ENCODE measurements at places on chromosomes 5 and 9.

GRCh38 chr5:111121926-111122325 is 29.8 kb downstream of the WDR36 start:
- no peak for DNase-seq

DNA sequence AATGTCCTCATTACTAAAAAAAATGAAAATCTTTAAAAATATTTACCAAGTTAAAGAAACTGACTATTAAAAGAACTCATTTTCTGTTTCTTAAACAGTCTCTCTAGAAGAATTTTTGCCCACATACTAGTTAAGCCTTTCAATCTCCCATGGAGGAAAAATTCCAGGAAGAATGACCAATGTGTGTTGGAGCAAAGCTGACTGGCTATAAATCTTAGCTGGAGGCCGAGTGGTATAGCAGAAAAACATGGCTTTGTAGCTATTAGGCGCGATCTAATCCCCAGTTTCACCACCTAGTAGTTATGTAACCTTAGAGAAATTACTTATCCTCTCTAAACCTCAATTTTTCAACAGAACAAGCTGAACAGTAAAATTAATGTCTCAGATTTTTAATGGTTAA is 135.5 kb upstream of the PRLR start:
- no peak for DNase-seq

DNA sequence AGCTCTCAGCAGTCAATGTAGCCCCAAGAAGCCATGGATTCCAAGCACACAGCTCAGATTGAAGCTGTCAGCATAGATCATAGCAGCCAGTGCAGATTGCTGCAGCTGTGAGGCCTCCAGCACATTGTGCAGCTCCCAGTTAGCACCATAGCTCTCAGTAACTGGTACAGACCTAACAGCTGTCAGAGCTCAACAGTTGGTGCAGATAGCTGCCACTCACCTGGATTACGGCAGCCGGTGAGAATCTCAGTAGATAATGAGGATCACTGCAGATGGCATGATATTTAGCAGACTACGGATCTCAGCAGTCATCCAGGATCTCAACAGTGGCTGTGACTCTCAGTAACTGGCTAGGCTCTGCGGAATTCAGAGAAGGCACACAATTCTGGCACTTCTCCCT is 500.4 kb downstream of the TUSC1 start:
- no peak for DNase-seq

GRCh38 chr9:85895685-85896084 is 45.3 kb upstream of the NAA35 start:
- DNase-seq, result no peak

GRCh38 chr5:173035904-173036707 is 20.0 kb upstream of the CREBRF start:
- no peak for DNase-seq

- no peak for DNase-seq
These were observed 89.9 kb upstream of the GNAQ start for GRCh38 chr9:78121488-78121887.

DNA sequence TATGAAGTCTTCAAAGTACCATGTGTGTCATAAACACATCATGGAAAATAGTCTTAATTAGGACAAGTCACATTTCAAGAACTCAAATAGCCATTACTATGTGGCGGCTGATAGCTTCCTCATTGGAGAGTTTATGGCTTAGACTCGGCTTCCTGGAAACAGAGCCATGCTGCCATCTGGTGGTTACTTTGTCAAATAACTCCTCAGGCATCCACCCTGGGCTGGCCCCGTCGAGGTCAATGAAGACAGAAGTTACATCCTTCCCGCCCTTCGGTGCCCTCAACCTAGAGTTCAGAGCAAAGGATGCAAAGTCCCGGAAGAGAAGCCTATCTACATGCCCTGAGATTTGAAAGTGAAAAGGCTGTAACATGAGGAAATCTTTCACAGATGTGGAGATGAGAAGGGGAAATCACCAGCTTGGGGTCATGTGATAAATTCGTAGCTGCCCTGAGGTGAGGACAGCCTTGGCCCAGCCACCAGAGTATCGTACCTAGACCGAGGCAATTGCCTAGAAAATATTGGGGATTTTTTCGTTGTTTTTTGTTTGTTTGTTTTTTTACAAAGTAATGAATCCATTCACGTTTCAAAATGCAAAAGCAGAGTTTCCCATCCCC is 45.5 kb upstream of the ZNF169 start:
- peak; percentile 54 for DNase-seq

DNA sequence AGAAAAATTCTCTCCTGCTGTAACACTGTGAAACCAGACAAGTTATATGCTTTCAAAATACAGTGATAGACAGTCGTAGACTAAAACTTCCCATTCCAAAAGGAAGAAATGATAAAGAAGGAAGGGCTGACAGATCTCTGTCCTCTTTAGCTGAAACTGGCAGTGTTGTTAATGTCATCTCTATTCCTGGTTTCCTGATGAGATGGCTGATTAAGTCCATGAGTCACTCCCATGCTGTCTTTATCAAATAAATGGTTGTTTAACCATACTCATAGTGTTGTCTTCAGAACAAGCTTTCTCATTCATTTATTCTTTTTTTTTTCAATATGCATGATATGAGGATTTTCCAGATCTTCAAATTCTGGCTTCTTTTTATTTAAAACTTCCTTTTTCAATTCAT is 952.2 kb upstream of the WWC1 start:
- DNase-seq, result no peak

- no peak for DNase-seq
These were observed 188.2 kb downstream of the TRIO start for GRCh38 chr5:14331386-14331781.

DNA sequence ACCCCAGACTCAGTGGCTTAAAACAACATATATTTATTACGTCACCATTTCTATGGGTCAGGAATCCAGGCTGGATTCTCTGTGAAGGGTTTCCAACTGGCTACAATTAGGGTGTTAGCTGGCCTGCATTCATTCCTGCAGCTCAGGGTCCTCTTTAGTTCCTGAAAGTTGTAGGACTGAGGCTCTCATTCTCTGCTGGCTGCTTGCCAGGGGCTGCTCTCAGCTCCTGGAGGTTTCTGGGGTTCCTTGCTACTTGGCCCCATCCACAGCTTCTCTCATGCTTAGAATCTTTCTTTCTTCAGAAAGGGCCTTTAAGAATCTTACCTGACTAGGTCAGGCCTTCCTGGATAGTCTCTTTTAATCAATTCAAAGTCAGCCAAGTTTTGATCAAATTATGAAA is 424.6 kb downstream of the GADD45G start:
- no peak for DNase-seq

DNA sequence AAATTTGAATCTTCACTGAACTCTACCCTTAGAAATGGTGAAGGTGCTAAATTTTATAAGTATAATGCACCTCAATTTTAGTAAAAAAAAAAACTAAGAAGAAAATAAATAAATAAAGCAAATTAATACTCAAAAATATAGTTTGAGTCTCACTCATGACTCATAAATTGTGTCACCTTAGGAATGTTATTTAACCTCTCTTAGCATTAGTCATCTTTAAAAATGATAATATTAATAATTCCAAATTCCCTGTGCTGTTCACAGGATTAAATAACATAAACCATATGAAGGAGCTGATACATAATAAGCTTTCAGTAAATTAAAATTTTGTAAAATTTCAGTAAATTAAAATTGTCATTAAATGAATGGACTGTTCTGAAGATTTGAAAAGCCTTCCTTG is 339.8 kb upstream of the RGMB start:
- no peak for DNase-seq

DNA sequence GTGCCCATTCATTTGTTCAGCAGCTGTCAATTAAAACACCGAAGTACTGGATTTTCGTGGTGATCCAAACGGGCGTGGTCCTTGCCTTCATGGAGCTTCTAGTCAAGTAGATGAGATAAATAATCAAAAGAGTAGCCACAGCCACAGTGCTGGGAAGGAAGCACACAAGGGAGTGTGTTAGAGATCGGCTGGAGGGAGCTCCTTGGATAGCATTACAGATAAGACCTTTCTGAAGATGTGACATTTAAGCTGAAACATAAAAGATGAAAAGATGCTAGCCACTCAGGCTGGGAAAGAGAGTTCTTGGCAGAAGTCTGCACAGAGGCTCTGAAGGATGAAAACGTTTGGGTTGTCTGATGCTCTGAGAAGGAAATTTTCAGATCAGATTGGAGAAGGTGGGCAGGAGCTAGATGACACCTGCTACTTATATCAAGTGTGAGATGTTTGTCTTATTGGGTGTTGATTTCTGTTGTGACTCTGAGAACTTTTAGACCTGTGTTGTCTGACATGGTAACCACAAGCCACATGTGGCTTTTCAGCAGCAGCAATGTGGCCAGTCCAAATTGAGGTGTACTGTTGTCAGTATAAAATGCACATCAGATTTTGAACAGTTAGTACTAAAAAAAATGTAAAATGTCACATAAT is 123.9 kb downstream of the TLE4 start:
- no peak for DNase-seq

- no peak for DNase-seq
These were observed 865.4 kb upstream of the ACO1 start for GRCh38 chr9:31519011-31519410.

DNA sequence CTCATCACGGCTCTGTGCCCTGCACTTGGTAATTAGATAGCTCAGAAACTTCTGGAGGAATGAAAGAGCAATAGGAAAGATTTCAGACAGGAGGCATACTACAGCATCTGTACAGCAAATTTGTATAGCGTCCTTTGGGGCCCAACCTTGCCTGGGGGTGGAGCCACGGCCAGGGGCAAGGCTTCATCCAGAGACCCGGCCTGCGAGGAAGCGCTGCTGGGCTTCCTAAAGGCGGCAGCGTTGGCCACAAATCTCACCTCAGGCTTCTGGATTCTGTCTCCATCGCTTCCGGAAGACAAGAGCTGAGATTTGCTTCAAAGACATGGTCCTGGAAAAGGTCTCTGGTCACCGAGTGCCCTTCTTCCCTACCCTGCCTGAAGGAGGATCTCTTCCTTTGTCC is 12.2 kb upstream of the SPATA31D1 start:
- DNase-seq, result no peak

DNA sequence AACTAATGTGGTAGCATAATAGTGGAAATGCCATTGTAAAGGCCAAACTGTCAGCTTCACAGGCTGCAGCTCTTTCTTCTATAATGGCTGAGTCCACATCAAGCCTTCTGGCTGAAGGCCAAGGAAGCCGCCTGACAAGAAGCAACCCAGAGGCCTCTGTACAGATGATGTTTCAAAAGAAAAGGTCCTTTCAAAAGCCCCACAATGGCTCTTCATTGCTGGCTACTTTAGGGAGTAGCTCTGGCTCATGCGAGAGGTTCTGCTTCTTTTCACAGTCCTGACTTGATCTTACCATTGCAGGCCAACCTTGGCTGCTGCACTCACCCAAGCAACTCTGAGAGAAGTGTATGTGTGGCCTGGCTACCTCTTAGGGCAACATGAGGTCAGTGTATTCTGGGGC is 54.5 kb upstream of the EQTN start:
- peak; percentile 60 for DNase-seq

GRCh38 chr5:167819406-167819805 is 472.0 kb upstream of the WWC1 start:
- no peak for DNase-seq

- DNase-seq, result no peak
These were observed 25.3 kb upstream of the ISOC1 start for GRCh38 chr5:129069292-129069691.

DNA sequence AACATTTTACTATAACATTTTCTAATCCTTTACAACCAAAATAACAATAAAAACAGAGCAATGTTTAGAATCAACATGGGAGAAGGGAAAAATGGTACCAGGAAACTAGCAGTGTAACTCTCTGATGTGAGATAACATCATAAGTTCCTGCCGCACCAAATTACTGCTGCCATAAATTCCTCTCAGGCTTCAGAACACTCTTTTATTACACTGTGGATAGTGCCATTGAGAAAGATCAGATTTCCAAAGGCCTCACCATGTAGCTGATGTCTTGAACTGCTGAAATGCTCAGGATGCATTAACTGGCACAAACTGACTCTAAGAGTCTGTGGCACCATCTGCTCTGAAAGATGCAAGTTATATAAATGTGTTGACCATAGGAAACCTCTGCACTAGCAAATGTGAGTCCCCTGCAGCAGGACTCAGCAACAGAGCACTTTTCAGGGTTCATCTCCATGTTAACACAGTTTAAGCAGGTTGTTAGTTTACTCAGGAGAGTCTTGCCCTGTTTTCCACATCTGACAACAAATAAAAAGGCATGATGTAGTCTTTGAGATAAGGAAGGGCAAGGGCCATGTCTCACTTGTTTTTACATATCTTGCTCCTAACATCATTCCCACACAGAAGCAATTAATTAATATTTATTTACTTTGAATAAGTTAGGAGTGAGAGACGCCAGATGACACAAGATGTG is 218.1 kb downstream of the CETN3 start:
- no peak for DNase-seq

- DNase-seq, result no peak
These were observed 74.1 kb downstream of the TEK start for GRCh38 chr9:27183131-27183530.

DNA sequence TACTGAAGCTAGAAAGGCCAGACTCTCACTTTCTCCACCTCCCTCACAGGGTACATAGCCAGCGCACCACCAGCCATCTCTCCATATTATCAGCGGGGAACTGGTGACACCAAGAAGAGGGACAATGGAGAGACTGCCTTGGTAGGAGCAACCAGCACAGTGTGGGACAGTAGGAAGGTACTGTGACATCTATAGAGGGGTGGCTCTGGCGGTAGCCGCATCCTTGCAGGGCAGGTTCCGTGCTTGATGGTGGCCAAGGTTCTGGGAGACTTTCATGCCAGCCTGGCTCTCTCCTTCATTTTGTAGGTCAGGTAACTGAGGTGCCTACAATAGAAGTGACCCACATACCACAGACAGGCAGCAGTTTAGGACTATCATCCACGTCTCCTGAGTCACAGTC is 65.5 kb upstream of the SMIM23 start:
- DNase-seq, result no peak

- DNase-seq, result peak; percentile 68
These were observed 76.1 kb upstream of the SAP30L start for GRCh38 chr5:154369682-154370081.

DNA sequence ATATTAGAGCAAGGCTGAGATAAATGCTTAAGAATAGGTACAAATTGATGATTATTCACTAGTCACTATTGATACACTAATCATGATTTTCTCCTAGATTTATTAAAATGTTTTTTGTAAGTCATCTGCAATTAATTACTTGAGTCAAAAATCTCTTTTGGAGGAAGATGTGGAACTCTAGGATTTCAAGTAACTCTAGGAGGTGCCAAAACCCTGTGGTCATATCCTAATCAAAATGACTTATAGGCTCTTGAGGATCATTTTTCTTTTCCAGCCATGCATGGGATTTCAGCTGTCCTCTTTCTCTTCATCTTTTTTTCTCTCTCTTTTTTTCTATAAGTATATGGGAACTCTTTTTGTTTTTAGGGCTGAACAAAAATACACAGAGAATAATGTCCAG is 141.8 kb upstream of the CD180 start:
- DNase-seq, result no peak

DNA sequence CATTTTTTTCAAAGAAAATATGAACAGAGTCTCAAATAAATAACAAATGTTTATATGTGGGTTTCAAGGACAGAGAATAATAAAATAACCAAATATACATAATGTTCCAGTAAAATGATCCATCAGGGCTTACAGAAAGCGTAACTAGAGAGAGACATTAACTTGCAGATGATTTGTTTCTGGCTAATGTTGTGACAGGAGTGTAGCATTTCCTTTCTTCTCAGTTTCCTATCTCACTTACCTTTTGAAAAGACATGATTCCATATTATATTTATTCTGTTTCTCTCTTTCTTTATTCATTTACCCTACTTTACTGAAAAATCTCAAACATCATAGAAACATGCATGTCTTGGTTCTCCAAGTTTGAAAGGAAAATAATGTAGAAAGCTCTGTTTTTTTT is 451.3 kb upstream of the CDH9 start:
- DNase-seq, result no peak

GRCh38 chr5:125149527-125149926 is 403.1 kb upstream of the ZNF608 start:
- DNase-seq, result no peak
